ENCODE measurements at places on chromosomes 16 and 17.

DNA sequence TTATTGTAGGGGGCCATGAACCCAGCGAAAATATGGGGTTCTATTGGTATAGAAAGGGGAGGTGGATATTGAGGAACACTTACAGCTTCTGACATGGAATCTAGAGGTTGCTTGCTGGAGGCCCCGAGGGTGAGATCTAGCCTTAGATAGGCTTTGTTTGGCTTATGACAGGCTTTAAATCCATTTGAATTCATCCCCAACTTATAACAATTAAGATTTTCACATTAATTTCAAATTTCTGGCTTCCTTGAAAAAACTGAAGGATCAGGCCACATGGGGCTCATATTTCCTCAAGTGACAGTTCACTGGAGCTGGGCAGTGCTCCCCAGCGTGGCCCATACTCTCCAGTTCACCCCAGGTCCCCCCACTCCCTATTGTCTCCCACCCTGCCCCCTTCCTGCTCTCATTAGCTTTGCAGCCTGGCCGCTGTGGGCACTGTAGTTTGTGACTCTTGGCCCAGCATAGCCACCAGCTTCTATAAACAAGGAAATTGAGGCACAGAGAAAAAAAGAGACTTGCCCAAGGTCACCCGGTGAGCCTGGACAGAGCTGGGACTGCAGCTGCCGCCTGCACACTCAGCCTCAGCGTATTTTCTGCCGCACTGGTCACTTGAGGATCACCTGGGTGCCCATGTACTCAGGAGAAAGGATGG, 19.8 kb upstream of the ADGRG1 start:
- DNase-seq: no peak

GRCh38 chr16:11306381-11306780, 25.3 kb upstream of the PRM1 start:
- DNase-seq: no peak

DNA sequence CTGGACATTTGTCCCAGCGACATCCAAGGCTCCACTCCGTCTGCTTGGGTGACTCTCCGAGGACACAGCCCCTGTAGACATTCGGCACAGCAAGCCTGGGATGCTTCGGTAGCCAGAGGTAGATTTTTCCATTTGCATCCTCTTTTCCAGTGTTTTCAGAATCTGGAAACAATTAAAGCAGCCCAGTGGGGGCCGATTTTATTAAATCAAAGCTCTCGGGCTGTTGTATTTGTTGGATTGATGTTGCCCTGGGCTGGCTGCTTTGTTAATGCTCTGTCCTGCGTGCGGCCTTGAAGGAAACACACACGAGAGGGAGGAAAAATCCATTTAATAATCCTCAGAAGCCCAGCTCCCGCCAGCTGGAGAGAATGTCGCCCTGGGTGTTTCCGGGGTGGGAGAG, 158.1 kb upstream of the CIBAR2 start:
- no peak for DNase-seq

GRCh38 chr17:60043846-60044245, 34.9 kb downstream of the HEATR6 start:
- no peak for DNase-seq
